ENCODE measurements at places on chromosomes 12 and 14.

DNA sequence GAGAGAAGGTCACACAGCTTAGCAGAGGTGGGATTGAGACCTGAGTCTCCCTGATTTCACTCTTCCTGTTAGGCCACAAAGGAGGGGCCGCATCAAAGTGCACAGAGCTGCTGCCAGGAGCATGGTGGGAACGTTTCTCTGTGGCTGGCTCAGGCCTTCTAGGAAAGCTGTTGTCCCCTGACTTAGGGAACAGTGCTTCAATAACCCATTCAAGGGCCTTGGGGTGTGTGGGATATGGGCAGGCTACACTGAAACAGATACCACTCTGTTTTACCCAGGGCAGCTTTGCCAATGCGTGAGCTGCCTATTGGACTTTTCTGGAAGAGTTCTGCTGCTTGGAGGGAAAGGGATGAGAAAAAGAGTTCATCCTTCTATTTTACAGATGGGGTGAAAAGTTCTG, 110.0 kb downstream of the ADCK1 start:
- DNase-seq, result no peak

GRCh38 chr12:65878540-65878939, 54.3 kb downstream of the HMGA2 start:
- DNase-seq, result no peak

DNA sequence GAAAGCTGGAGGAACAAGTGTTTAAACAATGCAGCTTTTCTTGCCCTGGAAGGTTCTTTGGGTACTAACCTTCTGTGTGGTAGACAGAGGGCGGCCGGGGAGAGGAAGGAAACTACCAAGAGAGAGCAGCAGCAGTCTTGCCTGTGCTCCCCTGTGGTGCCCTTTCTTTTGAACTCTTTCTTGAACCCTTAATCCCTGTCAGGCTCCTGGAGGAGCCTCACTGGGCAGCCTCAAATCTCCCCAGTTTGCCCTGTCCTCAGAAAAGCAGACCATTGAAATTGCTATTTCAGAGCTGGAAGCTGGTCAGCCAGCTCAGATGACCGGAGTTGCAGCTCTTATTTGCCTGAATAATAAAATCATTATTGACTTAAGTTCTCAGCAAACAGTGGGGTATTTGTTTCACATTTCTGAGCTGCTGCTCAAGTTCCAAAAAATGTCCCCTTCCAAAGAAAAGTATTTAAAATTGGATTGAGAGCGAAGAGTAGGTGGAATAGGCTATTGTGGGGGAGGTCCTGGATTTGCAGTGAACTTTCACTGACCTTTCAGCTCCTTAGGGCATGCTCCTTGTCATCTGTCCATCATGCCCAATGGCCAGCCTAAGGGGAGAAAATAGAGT, 42.1 kb upstream of the RNASE3 start:
- no peak for DNase-seq

GRCh38 chr12:43331935-43332334, 220.1 kb downstream of the ADAMTS20 start:
- DNase-seq, result no peak

- no peak for DNase-seq
Measured at GRCh38 chr12:27201169-27201568, 42.9 kb upstream of the STK38L start.

- no peak for DNase-seq
Measured at GRCh38 chr12:71731439-71732356, 23.0 kb upstream of the RAB21 start.

- DNase-seq, result peak; percentile 83
Measured at GRCh38 chr12:4700621-4701026, 19.6 kb upstream of the GALNT8 start.

GRCh38 chr14:60856111-60856510, 121.5 kb downstream of the MNAT1 start:
- DNase-seq, result no peak

DNA sequence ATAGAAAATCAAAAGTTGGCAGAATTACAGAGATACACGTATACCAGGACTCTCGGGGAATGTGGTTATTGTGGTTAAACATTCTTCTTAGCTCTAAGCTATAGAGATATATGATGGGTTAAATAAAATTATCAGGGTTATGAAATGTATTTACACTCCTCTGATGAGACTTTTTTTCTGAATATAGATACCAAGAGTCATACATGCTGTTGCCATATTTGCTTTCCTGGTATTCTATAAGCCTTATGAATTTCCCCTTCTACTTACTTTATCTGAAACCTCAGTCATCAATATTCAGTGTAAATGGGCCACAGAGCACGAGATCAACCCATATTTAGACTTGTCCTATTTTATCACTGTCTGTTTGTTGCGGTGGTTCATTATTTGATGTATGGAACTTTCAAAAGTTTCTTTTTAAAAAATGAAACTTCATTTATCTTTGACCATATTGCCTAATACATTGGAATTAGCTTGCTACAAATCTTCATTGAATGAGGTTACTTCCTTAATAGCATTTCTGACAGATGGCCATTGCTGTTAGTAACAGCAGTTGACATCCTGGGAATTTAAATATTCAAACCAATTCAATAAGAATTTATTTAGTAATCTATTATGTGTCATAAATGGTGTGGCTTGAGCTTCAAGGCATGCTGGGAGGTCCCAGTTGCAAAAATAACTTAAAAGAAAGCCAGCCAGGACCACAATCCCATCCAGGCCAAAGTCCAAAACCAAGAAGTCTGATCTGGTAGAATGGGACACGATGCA, 393.5 kb downstream of the PCNX1 start:
- no peak for DNase-seq

- no peak for DNase-seq
Measured at GRCh38 chr12:13376610-13377373, 180.3 kb downstream of the EMP1 start.

DNA sequence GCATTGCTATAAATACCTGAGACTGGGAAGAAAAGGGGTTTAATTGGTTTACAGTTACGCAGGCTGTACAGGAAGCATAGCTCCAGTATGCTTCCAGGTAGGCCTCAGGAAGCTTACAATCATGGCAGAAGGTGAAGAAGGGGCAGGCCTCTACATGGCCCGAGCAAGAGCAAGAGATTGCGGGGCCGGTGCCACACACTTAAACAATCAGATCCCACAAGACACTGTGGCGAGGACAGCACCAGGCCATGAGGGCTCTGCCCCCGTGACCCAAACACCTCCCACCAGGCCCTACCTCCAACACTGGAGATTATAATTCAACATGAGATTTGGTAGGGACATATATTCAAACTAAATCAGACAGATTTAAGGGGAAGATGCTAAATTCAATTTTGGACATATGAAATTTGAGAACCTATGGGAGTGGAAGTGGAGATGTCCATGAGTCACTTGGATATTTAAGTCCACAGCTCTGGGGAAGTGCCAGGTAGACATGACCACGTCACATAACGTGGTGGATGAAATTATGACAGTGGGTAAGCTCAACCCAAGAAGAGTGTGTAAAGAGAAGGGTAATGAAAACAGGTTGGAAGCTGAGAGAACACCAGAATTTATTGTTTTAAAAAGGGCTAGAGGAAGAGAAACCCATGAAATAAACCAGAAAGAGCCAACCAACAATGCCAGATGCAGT, 1.5 kb upstream of the LTA4H start:
- DNase-seq, result no peak

GRCh38 chr14:79229383-79229909, 981.9 kb downstream of the DIO2 start:
- DNase-seq, result no peak

DNA sequence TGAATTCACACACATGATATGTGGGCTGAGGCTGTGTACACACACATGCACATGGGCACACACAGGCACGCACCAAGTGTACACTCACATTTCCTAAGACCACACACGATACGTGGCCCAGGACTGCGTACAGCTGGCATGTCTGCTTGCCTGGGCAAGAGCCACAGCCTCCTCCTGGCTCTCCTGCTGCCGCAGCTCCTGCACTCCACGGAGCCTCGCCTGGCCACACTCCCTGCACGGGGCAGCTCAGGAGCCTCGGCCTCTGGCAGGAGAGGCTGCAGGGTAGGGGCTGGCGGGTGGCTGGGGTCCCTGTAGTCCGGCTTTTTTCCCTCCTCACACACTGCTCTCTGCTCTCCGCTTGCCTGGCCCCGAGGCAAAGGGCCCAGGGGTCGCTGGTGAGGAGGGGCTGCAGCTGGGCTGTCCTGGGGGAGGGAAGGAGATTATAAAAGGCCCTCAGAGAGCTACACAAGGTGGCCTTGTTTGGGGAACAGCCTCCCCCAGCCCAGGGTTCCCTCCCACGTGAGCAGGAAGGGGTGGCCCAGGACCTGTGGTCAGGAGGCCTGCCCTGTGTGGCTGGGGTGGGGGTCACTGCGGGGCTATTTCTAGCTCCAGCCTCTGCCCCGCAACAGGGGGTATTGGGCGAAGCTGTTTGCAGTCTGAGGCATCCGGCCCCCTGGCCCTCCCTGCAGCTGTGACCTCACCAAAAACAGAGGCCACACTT, 89.0 kb upstream of the SFSWAP start:
- DNase-seq, result no peak

DNA sequence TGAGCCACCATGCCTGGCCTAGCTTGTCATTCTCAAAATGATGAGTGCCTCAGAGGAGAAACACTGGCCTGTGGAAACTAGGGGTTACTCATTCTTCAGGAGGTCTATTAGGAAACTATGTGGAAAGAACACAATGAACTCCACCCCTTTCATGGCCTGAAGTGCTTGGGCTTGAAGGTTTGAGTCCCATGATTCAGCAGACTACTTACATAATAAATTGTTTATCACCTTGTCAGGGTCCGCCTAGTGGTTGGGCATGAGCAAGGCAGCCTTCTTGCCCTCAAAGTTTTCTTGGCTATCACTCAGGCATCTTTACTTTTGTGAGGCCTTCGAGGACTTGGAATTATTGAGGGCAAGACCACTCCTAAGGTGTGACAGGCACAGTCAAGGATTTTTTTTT, 251.2 kb downstream of the ACSS3 start:
- DNase-seq, result no peak

GRCh38 chr14:75649337-75649736, 11.3 kb downstream of the ERG28 start:
- DNase-seq, result no peak

Data from left forelimb (tissue), 1 donor.